ENCODE measurements at places on chromosomes 6 and 20.

DNA sequence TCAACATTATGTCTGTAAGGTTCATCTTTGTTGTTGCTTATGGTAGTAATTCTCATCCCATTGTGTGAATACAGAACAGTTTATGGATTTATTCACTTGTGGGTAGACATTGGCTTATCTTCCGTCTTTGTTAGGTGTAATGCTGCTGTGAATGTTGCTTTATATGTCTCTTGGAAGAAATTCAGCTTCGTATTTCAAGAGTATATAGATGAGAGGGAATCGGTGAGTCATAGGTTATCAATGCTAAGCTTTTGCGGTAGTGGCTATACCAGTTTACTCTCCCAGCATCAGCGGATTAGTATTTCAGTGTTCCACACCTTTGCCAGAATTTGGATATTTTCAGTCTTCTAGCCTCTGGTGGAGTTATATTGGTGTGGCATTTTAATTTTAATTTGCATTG lies 77.8 kb downstream of the ZFAND3 start:
- DNase-seq = no peak

- peak; percentile 17 for DNase-seq
Measured at GRCh38 chr6:14134211-14134910, 16.8 kb downstream of the CD83 start.

DNA sequence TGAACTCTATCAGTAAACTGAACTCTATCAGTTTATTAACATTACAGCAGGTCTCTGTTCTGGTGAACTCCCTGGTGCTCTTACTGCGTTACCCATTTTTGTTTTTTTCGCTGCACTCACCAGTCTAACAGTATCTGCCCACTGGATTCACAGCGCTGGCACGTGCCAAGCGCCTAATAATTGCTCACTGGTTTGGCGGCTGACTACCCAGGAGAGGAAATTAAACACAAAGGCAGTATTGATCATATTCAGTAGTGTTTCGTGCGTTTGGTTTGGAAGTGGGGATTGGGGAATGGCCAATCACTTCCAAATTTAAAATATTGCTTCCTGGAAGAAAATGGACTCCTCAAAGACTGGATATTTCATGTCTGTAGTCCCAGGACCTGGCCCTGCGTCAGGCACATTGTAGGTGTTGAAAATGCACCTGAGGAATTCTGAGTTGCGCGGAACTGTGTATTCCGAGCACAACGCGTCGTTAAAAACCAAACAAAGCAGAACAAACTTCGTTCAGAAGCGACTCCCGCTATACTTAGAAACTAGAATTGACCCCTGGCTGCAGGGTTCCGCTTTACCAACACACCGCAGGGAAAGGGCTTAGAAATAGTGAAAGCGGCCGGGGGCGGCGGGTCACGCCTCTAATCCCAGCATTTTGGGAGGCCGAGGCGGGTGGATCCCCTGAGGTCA lies 1.1 kb upstream of the RPS12 start:
- DNase-seq = peak; percentile 63

DNA sequence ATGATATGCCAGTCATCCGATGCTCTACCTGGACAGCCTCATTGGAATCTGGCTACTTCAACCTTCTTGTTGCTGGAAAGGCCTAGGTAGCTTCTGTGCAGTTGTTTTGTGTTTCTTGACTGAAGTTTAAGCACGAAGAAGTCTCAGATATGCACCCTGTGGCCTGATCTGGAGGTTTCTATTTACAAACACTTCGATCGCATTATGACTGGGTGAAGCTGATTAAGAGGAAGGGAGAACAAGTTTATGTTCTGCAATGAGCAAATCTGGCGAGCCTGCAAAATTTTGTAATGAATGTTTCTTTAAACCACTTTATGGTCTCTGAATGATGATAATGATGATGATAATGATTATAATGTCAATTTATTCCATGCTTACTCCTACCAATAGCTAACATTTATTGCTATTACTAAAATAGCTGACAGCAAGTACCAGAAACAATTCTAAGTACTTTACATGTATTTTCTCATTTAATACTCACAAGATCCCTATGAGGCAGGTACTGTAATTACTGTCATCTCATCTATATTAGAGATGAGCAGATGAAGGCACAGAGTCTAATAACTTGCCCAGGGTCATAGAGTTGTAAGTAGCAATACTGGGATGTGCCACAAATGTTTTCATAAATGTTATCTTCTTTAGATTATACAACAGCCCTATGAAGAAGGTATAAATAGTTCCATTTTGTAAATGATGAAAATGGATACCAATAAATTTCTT lies 126.1 kb upstream of the UST start:
- no peak for DNase-seq

- no peak for DNase-seq
Measured at GRCh38 chr20:62644044-62644795, 1.9 kb downstream of the SLCO4A1 start.

GRCh38 chr20:54221996-54222890 lies 14.4 kb downstream of the PFDN4 start:
- no peak for DNase-seq

DNA sequence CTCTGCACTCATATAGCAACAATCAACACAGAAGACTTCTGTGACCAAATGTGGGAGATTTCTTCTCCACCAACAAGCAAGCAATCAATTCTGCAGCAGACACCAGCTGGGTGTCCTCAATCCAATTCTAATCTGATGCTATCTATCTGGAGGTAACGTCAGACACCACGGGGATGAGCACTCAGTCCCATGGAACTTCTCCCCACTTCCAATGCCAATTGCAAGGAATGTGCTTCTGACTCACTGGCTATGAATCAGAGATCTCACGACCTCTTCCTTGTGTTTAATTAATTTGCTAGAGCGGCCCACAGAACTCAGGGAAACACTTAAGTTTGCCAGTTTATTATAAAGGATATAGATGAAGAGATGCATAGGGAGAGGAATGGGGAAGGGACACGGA lies 103.5 kb upstream of the SIRPG start:
- no peak for DNase-seq
